ENCODE measurements at places on chromosomes 6 and 20. TPM values are rescaled to one million over a fixed set of nuclear protein-coding genes. Genes with fewer than 3 reads are reported as not detected.

DNA sequence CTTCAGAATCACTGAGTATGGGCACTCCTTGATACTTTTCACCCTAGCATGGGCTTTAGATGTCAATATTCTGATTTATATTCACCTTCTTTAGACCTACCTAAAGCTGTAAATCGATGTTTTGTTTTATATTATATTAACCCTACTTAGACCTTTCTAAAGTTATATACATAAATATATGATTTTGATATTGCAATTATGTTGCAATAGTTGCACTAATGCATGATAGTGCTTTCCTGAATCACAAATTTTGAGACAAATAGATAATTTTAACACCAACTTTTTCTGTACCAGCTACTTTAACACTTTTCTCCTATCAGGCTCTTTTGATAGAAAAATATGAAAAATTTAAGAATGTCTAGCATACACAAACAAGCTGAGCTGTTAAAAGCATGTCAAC lies 34.0 kb upstream of the JAG1 start:
- DNase-seq, result no peak

The PLAGL1 gene
- total RNA-seq, result 25.3 TPM

The CCDC170 gene
- total RNA-seq, result 0.69 TPM

The KIF25 gene
- 0.43 TPM for total RNA-seq

The FAXC gene
- 7.3 TPM for total RNA-seq
